WERI-Rb-1 (cell line): ENCODE measurements at places on chromosomes 6 and 20.
A peak's percentile ranks its signal among the peaks of the same experiment; 100 is the strongest.

- peak; percentile 18 for DNase-seq
These were observed 77.1 kb downstream of the GPR63 start for GRCh38 chr6:96760153-96760687.

GRCh38 chr6:147078106-147078505 lies 126.1 kb upstream of the STXBP5 start:
- DNase-seq = no peak

GRCh38 chr6:65706436-65706835 lies 590 bp downstream of the EYS start:
- no peak for DNase-seq

DNA sequence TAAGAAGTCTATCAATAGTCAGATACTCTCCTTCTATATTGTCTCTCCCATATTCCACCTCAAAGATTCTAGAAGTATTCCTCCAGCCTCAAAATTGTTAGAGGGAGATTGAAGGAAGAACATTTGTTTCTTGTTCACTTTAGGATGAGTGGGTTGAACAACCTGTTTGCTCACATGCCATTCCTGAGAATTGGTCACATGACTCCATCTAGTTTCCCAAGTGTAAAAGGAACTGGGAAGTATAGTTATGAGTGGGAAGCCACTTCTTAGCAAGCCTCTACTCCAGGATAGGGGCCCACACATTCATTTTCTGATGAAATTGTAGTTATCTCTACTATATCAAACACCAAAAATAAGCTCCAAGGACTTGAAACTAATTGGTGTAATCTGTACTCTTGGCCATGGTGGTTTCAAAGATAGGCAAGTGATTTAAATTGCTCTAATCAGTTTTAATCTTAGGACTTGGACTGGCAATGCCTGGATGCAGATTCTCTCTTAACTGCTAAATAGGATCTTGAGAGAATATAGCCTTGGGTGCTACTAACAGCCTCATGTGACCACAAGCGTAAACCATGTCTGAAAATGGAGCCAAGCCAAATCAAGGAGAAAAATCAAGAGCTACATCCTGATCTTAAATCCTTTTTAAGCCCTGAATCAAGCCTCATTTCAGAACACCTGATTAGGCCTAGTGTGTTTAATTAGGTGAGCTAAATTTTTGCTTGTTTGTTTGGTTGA lies 758.7 kb upstream of the MAN1A1 start:
- DNase-seq = no peak

GRCh38 chr6:116101790-116102189 lies 1.1 kb downstream of the NT5DC1 start:
- DNase-seq = no peak

DNA sequence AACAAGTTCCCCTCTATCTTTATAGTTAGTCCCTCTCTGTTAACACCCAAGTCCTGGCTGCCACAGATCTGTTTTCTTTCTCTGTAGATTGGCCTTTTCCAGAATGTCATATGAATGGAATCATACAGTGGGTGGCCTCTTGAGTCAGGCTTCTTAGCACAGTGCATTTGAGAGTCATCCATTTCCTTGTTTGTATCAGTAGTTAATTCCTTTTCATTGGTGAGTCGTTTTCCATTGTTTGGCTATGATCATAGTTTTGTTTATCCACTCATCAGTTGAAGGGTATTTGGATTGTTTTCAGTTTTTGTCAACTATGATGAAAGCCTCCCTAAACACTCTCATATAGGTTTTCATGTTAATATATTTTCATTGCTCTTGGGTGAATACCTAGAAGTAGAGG lies 248.3 kb downstream of the ARID1B start:
- DNase-seq = no peak

DNA sequence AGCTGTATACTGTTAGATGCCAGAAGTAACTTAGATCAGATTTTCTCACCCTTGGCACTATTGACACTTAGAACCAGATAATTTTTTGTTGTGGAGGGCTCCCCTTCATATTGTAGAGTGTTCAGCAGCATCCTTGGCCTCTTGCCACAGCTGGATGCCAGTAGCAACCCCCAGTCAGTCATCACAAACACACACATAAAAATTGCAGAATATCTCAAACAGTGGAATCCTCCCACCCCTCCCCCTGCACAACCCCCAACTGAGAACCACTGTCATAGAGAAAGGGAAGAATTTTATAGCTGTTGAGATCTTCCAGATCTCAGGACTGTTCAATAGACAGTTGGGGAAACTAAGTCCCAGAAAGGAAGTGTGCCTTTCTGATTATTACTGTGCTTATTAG lies 81.2 kb upstream of the VSTM2L start:
- no peak for DNase-seq

DNA sequence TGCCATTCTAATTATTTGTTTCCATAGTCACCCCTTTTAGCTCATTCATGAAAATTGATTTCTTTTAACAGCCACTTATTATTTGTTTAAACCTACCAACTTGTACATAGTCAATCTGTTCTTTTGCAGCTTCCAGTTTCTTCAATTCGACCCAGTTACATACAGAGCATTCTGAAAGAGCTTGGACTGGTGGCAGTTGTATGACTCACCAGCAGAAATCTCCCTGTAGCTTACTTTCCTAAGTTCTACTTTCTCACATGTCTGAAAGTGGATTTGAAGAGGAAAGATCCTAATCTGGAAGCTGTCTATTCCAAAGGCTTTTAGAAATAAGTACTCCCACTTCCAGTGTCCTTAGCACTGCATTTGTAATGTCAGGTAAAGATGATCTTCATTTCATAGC lies 447.9 kb downstream of the HTR1B start:
- DNase-seq = no peak

- no peak for DNase-seq
These were observed 126.2 kb downstream of the ANKRD60 start for GRCh38 chr20:58102261-58102660.

GRCh38 chr20:37265152-37265551 lies 3.5 kb upstream of the GHRH start:
- DNase-seq = no peak

DNA sequence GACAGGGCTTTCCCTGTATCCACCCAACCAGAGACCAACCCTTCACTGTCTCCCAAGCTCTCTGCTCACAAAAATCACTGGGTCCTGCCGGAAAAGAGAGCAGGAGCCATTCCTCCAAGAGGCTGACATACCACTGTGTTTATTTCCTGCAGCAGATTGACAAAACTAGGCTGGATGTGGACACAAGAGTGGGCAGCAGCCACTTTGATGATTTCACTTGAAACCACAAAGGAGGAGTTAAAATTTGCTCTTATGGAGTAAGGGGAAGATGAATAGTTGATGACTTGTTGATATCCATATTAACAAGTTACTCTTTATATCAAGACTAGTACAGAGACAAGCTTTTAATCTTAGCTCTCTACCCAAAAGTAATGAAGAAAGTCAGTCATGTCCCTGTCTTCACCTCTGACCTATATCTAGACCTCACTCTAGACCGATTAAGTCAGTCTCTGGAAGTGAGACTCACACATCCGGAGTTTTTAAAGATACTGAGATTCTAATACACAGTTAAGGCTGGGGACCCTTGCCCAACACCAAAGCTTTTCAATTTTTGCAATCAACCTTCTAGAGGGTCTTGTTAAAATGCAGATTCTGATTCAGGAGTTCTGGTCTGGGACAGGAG lies 73.8 kb downstream of the SCML4 start:
- DNase-seq = no peak
